ENCODE measurements at places on chromosomes 3 and 15.

DNA sequence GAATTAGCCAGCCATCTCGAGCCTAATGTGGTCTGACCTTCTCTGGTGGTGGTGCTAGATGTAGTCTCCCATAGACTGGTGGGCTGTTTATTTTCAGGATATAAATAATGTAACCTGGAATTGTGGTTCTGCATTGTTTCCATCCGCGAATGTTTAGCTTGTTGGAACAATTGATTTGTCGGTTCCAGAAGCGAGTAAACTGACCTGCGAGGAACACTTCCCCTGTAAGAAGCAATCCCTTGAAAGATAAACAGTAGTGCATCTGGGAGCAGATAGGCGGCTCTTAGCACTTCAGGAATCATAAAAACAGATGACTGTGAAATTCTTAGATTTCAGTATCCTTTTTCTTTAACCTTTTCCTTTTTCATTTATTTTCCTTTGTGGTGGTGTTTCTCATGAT, 157.8 kb downstream of the GHSR start:
- DNase-seq: no peak

GRCh38 chr15:75727851-75728715, 15.4 kb upstream of the CSPG4 start:
- peak; percentile 56 for DNase-seq

GRCh38 chr15:67944010-67944641, 104.3 kb upstream of the RNU6-1 start:
- DNase-seq: no peak

DNA sequence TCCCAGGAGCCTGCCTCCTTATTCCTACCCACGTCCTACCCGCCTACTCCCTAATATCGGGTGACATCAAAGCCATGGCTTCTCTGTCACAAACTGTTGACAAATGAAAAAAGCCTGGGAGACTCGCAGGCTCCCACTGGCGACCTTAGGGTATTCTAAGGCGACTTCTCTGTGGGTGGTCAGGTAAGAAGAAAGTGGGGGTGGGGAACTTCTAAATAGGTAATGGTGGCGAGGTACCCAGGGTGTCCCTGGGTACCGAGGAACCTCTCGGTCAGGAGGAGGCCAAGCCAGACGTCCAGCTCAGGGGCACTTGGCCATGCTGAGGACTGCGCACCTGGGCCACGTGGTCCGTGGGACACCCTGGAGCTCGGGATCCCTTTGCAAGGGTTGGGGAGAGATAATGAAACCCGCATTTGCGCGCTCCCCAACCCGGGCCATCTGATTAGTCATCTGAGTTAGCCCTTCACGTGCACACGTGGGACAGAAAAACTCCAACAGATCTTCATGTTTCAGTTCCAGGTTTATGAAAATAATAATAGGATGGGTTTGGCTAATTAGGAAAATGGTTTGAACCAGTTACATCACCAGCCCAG, 78.2 kb downstream of the NR2F2 start:
- no peak for DNase-seq

GRCh38 chr3:178202194-178202593, 334.0 kb upstream of the KCNMB2 start:
- DNase-seq: no peak

DNA sequence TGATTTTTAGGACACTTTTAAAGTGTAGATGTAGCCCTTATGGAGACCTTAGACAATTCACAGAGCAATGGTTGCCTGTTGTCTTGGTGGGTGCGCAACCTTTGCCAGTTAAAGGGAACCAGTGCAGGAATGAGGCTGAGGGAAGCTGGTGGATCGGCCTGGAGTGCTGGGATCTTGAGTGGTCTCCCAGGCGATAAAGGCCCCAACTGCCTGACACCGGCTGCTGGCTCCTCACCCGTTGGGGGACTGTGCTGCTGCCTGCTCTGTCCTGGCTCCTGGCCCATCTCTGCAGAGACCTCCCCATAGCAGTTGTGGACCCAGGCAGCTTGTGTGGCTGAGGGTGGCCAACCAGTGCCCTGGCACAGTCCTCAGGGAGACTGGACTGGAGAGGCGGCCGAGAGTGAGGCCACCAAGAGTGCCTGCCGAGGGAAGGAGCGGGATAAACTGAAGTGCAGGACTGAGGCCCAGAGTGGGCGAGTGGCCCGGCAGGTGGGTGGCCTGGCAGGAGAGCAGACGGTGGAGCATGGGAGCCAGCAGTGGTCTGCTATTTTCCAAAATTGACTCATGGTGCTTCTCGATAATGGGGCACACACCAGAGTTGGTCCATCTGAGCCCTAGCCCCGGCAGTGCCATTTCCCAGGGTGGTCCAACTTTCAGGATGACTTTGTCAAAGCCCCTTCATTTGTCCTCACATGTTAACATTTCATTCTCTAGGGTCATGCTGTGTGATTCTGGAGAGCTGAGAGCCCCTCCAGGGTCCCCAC, 2.1 kb downstream of the ALDH1A3 start:
- DNase-seq: no peak

- no peak for DNase-seq
These were observed 94.6 kb upstream of the PLXNA1 start for GRCh38 chr3:126888186-126888760.

DNA sequence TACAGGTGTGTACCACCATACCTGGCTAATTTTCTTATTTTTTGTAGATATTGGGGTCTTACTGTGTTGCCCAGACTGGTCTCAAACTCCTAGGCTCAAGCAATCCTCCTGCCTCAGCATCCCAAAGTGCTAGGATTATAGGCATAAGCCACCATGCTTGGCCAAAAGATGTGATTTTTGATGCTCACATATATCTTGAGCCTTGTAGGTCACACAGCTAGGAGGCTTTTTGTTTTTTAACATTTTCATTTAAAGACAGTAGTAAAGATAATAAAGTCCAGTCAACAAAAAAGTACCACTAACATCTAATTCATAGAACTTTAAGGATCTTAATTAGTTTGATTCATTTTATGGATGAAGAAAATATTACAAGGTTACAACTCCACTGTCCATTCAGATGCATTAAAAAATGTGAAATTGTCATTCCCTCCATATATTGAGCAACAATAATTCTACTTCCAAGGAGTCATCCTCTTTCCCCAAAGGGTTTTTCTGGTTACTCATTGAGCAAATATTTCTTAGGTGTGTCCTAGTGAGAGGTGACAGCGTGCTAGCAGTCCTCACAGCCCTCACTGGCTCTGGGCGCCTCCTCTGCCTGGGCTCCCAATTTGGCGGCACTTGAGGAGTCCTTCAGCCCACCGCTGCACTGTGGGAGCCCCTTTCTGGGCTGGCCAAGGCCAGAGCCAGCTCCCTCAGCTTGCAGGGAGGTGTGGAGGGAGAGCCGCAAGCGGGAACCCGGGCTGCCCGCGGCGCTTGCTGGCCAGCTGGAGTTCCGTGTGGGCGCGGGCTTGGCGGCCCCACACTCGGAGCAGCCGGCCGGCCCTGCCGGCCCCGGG, 8.3 kb upstream of the TASOR start:
- DNase-seq: no peak

- DNase-seq: no peak
These were observed 651.7 kb upstream of the CCDC54 start for GRCh38 chr3:106725566-106725965.

GRCh38 chr3:102553876-102554275, 119.1 kb downstream of the ZPLD1 start:
- DNase-seq: no peak

DNA sequence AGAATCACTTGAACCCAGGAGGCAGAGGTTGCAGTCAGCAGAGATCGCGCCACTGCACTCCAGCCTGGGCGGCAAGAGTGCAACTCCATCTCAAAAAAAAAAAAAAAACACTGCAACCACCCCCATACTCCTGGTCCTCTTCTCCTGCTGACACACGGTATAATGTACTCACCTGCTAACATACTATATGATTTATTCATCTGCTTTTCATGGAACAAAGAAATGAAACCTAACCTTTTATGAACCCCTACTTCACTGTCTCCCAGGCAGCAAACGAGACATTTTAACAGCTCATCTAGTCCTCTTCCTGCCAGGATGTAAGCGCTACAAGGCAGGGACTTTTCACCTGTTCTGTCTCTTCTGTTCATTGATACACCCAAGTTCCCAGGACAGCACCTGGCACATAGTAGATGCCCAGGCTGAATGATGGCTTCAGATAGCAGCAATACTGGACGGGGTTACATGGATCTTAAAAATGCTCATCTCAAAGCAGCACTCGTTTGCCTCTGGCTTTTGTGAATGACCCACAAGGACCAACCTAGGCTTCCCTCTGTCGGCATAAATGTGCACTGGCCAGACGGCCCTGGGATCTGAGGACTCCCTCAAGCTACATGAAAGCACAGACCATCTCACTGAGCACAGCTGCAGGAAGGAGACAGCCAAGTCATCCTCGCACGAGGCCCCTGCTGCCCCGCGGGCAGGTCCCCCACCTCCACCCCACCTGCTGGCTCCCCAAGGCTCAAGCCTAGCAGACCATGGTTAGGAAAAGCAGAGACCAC, 20.3 kb downstream of the XXYLT1 start:
- DNase-seq: no peak

DNA sequence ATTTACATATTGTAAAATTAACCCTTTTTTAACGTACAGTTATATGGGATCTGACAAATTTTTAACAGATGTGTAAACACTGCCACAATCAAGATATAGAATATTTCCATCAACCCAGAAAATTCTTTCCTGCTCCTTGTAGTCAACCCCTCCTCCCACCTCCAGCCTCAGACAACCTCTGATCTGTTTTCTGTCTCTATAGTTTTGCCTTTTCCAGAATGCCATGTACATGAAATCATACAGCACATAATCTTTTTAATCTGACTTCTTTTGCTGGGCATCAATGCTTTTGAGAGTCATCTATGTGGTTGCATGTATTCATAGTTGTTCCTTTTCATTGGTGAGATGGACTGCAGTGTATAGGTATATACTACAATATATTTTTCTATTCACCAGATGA, 153.0 kb downstream of the SMAD6 start:
- no peak for DNase-seq

GRCh38 chr3:197592361-197593045, 36.7 kb upstream of the BDH1 start:
- DNase-seq: no peak

GRCh38 chr15:82931221-82931620, 21.3 kb downstream of the HOMER2 start:
- no peak for DNase-seq

DNA sequence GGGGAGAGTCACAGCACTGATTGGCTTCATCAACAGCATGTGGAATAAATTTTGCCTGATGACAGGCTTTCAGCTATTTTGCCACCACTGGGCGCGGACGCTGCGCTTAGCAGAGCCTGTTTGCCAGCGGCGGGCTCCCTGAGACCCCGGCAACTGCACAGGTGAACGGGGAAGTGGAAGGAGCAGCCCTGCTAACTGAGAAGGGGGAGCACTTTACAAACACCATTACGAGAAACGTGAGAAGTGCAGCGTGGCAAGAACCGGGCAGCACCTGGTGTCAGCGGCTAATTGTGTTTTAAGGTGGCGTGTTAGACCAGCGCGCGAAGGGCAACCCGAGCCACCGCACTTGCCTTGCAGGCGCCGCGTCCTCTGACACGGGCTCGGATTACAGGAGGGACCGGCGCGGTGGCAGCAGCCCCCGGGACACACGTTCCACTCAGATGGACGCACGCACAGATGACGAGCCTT, 307.8 kb upstream of the ARRDC4 start:
- DNase-seq: no peak

GRCh38 chr15:62402687-62403086, 237.6 kb upstream of the C2CD4B start:
- DNase-seq: no peak

GRCh38 chr3:10574101-10574620, 68.8 kb upstream of the ATP2B2 start:
- DNase-seq: no peak

Measured in activated CD4-positive, alpha-beta T cell treated with anti-CD3 and anti-CD28 coated beads for 24 hours (primary cell).